ENCODE measurements at places on chromosomes 16 and 17. TPM values are rescaled to one million over a fixed set of nuclear protein-coding genes. Genes with fewer than 3 reads are reported as not detected.

DNA sequence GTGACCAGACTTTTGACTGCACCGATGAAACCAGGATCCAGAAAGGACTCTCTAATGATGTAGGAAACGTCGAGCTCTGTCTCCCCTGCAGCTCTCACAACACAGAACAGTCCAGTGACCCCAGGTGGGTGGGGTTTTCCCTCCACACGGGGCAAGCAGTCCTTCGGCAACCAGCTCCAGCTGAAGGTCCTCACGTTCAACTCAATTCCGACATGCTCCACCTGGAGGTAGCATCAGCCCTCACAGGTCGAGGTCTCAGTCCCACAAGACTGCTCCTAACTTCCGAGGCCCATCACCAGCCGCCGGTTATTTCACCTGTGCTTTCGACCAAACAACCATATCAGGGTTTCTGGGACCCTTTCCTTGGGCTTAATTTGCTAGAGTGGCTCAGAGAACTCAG, 28.2 kb downstream of the ITGAE start:
- peak; percentile 51 for DNase-seq

DNA sequence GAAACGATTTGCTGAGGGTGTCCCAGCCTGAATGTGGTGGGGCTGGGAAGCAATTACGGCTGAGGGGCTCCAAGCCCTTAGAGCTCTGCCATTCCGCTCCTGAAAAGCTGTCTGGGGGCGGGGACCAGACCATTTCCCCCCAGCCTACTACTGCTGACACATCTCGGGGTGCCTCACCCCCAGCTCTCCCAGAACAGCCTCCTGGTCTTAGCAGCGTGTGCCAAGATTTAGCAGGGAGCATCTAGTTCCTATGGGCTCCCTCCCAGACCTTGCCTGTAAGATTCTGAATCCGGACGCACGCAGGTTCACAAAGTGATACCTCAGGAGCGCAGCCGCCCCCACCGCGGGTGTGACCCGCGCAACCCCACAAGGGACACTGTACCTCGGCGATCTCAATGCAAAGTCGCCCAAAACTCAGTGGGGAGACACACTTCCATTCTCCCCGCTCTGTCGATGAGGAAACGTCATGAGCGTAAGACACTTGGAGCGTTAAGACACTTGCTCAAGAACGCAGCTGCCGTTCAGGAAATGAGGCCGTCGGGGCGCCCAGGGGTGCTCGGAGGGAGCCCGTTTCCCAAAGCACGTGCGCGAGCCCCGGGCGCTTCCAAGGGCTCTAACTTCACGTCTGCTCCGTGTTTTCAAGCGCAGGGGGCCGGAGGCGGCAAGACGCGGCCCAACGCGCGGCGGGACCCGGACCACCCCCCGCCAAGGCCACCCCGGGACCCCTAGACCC, 629 bp downstream of the GEMIN4 start:
- no peak for DNase-seq

- no peak for DNase-seq
These were observed at the start of gene CD300H for GRCh38 chr17:74567397-74567796. Gene CD300H, minus strand, starts transcription at chr17:74567509.

DNA sequence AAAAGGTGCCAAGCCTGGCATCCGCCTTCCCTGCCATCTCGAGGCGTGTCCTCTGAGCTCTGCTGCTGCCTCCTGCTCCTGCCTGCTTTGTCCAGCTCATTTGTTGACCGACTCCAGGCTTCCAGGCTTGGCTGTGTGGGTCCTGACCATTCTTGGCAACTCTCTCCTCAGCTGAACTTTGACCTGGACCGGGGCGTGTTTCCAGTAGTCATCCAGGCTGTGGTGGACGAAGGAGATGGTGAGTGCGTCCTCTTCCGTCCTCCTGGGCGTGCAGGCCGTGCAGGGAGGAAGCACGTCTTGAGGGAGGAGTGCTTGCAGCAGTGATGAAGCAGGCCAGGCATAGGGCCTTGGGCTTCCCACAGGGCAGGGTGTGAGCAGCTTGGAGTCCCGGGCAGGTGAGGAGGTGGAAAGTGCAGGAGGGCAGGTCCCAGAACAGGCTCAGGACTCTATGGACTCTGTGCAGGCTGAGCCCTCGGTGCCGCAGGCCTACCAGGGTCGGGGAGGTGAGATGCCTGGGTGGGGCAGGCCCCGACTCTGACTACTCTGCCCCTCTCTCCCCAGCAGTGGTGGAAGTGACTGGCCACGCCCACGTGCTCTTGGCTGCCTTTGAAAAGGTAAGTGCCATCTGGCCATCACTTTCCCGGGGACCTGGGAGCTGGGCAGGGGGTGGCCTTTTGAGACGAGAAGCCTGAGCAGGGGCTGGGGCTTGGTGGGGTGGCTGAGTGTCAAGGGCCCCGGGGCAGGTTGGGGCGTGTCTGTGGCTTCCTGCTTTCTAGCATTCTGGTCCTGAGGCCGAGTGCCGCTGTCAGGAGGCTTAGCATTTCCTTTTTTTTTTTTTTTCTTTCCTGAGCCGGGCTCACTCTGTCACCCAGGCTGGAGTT, 28.6 kb upstream of the NUDT16L1 start:
- DNase-seq = peak; percentile 91

- DNase-seq = no peak
These were observed 24.0 kb downstream of the PCTP start for GRCh38 chr17:55774846-55775271.

DNA sequence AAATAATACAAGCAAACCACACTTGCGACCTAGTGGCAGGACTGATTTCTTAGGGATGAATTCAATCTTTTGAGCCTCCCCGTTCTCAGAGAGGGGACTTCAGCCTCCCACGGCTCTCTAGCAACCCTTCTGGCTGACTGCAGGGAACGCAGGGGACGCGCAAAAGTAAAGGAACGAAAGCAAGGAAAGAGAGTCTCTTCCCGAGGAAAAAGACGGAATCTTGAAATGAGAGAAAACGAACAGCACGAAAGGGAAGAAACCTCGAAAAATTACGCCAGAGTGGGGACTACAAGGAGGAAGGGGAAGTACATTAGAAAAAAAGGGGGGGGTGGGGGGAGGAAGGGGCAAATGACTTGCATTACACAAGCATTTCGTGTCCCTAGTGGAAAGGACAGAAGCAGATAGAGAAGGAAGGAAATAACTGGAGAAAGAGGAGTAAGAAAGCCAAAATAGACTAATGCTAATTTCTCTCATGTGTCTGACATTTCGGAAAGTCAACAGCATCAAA, 1.2 kb downstream of the GRB2 start:
- DNase-seq = no peak

DNA sequence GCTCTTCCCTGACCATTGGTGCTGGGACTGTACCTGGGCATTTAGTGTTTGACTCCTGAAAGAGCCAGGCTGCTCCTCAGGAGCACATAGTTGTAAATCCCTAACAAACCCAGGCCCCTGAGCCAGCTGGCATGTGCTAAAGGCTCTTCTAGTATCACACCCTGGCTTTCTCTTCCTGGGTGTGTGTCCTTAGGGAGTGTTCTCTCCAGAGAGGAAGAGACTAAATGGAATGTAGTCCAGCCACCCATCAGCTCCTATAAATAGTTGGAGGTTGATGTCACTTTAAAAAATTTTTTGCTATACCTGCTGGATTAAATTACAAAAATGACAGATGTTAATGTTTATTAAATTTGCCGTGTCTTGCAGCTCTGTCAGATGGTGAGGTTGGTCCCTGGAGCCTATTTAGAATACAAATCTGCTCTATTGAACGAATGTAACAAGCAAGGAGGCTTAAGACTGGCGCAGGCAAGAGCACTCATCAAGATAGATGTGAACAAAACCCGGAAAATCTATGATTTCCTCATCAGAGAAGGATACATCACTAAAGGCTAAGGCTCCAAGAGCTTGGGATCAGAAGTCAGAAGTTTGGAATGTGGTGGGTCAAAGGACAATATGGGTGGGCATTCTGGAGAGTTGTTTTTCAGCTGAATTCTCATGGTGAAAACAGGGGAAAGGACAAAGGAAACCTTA, 13.1 kb upstream of the DUSP14 start:
- DNase-seq = no peak

GRCh38 chr17:44976206-44976605, 8.1 kb upstream of the C1QL1 start:
- no peak for DNase-seq

DNA sequence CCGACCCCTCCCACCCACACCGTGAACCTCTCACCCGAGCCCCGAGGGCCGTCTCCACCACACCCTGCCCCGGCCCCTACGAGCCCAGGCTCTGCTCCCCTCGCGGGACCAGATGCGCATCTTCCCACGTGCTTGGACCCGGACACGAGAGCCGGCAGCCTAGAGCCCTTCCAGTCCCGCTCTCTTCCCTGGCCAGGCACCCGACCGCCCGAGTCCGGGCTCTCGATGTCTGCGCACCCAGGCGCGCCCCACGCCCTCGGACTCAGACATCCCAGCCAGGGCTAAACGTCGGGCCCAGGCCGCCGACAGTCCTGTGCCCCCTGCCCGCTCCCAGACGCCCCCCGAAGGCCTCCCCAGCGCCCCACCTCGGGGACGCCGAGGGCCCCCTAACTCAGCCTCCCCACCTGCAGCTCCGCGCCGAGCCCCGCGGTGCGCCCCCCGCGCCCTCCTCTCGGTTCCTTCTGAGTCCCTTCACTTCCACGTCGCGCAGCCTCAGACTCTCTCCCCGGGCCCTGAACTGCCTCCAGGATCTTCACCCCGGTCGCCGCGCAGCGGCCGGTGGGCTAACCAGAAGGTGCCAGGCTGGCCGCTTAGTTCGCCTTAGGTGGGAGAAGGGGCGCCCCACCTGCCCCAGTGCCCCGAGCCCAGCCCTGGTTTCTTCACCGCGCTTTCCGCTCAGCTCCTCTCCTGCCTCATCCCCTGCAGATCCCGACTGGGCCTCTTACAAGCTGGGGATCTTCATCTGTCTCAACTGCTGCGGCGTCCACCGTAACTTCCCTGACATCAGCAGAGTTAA, 688 bp downstream of the ADAP2 start:
- DNase-seq = peak; percentile 79

DNA sequence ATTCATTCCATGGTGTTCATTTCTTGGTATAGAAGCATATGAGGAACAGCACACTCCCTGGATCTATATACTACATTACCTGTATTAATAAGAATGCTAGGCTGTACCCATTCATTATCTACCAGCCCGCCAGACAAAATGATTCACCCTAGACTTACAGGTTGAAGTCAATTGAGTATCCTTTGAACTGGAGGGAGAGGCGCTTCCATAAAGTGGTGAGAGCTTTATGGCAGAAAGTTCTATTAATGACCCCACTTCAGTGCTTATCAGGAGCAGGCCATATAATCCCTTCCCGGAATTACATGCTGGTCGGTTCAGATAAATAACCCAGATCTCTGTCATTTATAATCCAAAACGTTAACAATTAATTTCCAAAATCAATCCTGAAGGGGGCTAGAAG, 44.5 kb upstream of the TOX3 start:
- no peak for DNase-seq

- DNase-seq = no peak
These were observed 77.2 kb downstream of the TMEM114 start for GRCh38 chr16:8512941-8513624.

GRCh38 chr17:47629826-47630225, 19.9 kb upstream of the KPNB1 start:
- DNase-seq = no peak

- DNase-seq = no peak
These were observed 86.3 kb downstream of the SPECC1 start for GRCh38 chr17:20095336-20096080.

DNA sequence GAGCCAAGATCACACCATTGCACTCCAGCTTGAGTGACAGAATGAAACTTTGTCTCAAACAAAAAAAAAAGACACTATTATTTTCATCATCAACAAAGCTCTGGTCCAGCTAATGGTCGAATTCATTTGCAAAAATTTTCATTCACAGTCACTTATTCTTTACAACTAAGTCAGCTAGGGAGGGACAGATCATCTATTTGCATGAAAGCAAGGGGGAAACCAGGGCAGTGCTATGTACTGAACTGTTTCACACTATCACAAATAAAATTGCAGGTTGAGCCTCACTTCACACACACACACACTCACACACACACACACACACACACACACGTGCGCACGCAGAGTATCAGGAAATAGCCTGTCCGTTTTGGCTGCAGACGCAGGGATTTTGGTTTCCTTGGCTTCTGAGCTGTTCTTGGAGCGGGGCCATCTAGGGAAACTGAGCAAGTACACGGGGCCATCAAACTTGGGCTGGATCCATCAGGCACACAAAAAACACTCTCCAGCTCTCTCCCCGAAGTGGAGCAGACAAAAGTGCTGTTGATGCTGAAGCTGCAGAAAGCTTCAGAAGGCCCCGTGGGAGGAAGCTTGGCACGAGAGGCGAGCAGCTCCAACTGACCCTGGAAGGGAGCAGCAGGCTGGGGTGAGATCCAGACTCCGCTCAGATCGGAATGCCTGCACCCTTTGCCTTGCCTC, 44.3 kb upstream of the HELZ start:
- peak; percentile 84 for DNase-seq

- no peak for DNase-seq
These were observed 191.3 kb downstream of the ZNF18 start for GRCh38 chr17:11805952-11806351.

GRCh38 chr17:57158795-57159194, 73.7 kb downstream of the AKAP1 start:
- DNase-seq = no peak

GRCh38 chr17:74271281-74271680, 2.8 kb upstream of the DNAI2 start:
- no peak for DNase-seq

DNA sequence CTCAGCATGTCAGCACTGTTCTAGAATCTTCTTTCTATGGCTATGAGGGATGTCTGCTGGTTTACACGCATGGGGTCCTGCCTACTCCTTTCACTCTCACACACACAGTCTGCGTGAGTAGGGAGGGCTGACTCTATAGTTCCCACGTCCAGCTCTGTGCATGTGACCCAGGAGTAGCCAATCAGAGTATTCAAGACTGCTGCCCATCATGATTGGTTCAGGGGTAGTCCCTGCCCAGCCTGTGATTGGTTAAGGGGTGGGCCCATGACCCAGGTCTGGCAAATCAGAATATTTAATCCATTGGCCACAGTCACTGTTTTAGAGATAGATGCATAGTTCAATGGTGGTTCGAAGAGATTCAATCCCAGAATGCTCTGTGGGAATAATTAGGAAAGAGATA, 151.3 kb upstream of the IRX3 start:
- DNase-seq = no peak

Gene PLXDC1
- total RNA-seq = 4.4 TPM

Gene QRICH2
- total RNA-seq = 2.9 TPM

Gene SCGB1C2
- not detected for total RNA-seq

Gene C16orf86
- 7.5 TPM for total RNA-seq

Gene MYCBPAP
- 0.54 TPM for total RNA-seq

Gene NAGS
- 0.65 TPM for total RNA-seq

Gene KRT28
- total RNA-seq = not detected

Gene KRT9
- total RNA-seq = not detected
